ENCODE measurements at places on chromosomes 4 and X. TPM values are rescaled to one million over a fixed set of nuclear protein-coding genes. Genes with fewer than 3 reads are reported as not detected.

Gene GRIA2
- polyA plus RNA-seq: 1.6 TPM

Gene MAGEC1
- polyA plus RNA-seq: 16.2 TPM

Gene UCP1
- not detected for polyA plus RNA-seq

DNA sequence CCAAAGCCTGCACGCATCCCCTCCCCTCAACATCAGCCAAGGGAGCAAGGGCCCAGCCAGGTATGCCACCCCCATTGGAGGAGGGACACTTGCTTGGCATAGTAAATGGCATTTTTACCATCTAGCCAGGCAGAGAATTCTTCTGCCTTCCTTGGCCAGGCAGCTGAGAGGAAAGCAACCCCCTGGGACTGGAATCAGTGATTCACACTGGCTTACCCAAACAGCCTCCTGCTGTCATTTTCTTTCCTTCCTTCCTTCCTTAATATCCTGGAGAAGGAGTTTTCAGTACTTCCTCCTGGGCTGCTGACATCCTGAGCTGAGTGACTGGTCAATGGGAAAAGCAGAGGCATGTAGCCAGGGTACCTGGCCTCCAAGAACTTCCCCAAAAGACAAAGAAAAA is 28.6 kb upstream of the KIAA1210 start:
- H3K36me3 ChIP-seq: no peaks in the 10 kb centered on the region
- no peak overlapping the region for H3K27ac ChIP-seq
- H3K27me3 ChIP-seq: no peaks in the 10 kb centered on the region

GRCh38 chrX:66030505-66031317 is 9.2 kb downstream of the VSIG4 start:
- H3K4me1 ChIP-seq: no peaks in the 10 kb centered on the region
- peak; percentile 15 for DNase-seq
- no peak overlapping the region for H3K27ac ChIP-seq

DNA sequence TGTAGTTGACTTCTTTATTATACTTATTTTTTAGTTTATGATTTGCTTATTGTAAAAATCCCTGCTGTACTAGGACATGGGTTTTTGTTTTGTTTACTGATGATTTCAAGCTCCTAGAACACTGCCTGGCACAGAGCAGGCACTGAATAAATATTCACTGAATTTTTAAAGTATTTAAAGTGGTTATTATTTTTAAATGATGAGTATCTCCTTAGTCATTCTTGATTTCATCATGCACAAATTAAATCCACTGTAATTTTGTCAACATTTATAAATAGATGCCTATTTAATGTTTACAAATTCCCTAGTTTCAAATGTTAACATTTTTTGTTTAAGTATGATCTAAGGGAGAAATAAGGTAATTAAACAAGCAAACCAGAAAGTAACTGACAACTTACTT is 367.9 kb upstream of the SLIT2 start:
- no peaks in the 10 kb centered on the region for H3K4me1 ChIP-seq
- H3K4me3 ChIP-seq: no peak overlapping the region

Data from testis (tissue), 5 donors.